ENCODE measurements at places on chromosomes 4 and X.

GRCh38 chr4:129821073-129821472 is 725.1 kb downstream of the C4orf33 start:
- no peaks in the 10 kb centered on the region for H3K27me3 ChIP-seq
- no peak for DNase-seq
- no peaks in the 10 kb centered on the region for H3K36me3 ChIP-seq

DNA sequence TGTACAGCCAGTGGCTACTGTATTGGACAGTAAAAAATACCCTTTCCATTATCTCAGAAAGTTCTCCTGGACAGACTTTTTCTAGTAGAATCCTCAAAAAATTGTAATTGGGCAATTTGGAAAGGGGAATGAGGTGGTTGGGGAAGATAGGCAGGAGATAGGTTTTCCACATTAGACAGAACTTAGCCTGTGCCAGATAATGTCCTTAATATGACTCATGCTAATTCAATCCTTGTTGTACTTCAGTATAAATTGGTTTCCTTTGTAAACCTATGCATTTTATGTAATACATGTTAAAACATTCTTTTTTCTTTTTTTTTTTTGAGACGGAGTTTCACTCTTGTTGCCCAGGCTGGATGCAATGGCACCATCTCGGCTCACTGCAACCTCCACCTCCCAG is 8.9 kb downstream of the EIF4E start:
- H3K27me3 ChIP-seq = no peaks in the 10 kb centered on the region
- H3K4me3 ChIP-seq = no peak overlapping the region
- no peak for DNase-seq
- H3K36me3 ChIP-seq = peaks cover 4% of the 10 kb centered on the region

GRCh38 chr4:186676531-186677161 is 47.0 kb downstream of the FAT1 start:
- no peaks in the 10 kb centered on the region for H3K27me3 ChIP-seq
- no peaks in the 10 kb centered on the region for H3K36me3 ChIP-seq

GRCh38 chr4:8721621-8722020 is 129.1 kb downstream of the CPZ start:
- no peak for DNase-seq
- H3K27ac ChIP-seq = no peak overlapping the region
- peaks cover 36% of the 10 kb centered on the region for H3K27me3 ChIP-seq

DNA sequence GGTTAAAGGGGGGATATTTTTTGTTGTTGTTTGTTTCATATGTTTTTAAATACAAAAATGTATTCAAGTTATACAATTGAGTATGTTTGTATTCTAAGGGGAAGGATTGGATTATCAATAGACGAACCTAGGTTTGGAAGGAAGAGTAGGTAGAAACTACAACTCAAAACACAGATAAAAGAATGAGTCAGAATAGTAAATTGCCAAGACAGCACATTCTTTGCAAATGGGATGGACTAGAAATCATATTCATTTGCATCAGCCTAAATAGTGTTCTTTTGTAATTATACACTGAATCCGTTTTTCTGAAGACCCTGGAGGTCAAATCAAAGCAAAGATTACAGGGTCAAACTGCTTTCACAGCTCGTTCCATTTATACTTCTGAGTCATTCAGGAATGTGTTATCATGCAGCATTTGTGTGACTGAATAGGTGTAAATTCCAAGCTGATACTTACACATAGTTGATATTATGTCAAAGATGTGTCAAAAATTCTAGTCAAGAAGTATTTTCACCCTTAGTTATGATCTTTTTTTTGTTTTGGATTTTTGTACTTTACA is 273.3 kb upstream of the FAT4 start:
- H3K4me3 ChIP-seq = no peak overlapping the region
- no peak for DNase-seq
- H3K27me3 ChIP-seq = no peaks in the 10 kb centered on the region
- H3K36me3 ChIP-seq = no peaks in the 10 kb centered on the region
- H3K4me1 ChIP-seq = peaks cover 2% of the 10 kb centered on the region

Measured in suprapubic skin (tissue), 4 donors.